ENCODE measurements at places on chromosomes 16 and 17. TPM values are rescaled to one million over a fixed set of nuclear protein-coding genes. Genes with fewer than 3 reads are reported as not detected.

The STX1B gene
- total RNA-seq = 2.3 TPM

The FASN gene
- total RNA-seq = 65.2 TPM

The ATP2A3 gene
- 2.3 TPM for total RNA-seq

The CCDC154 gene
- 0.41 TPM for total RNA-seq

The ZNF385C gene
- total RNA-seq = not detected

The EFNB3 gene
- 0.90 TPM for total RNA-seq

The KRTAP1-5 gene
- not detected for total RNA-seq

The EXOC3L1 gene
- total RNA-seq = 0.98 TPM

The FSCN2 gene
- total RNA-seq = 1.8 TPM

The HSF5 gene
- 0.16 TPM for total RNA-seq

The RIPOR1 gene
- total RNA-seq = 64.7 TPM

The CACNG1 gene
- total RNA-seq = not detected

The MYL11 gene
- not detected for total RNA-seq

Data from fibroblast of the aortic adventitia (primary cell).